Effector memory CD8-positive, alpha-beta T cell (primary cell): ENCODE measurements at places on chromosomes 2 and 18.

DNA sequence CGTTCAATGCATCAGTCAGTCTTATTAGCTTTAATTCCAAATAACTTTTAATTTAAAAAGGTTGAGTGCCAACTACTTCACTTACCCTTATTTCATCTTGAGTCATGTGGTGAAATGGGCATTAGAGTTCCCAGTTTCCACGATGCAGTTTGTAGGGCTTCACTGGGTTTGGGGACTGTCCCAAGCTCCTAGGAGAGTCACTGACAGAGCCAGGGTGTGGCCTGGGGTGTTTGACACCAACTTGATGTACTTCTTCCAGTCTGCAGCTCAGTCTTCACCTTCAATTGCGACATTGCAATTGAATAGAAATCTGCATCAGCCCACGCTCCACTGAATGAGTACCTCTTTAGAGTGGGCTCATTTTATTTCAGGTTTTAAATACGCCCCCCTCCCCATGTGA lies 165.3 kb downstream of the ARL4C start:
- no peak for DNase-seq

- DNase-seq = no peak
These were observed 8.6 kb downstream of the ANKRD62 start for GRCh38 chr18:12102136-12102842.

GRCh38 chr2:207670887-207671286 lies 40.6 kb upstream of the CCNYL1 start:
- no peak for DNase-seq

DNA sequence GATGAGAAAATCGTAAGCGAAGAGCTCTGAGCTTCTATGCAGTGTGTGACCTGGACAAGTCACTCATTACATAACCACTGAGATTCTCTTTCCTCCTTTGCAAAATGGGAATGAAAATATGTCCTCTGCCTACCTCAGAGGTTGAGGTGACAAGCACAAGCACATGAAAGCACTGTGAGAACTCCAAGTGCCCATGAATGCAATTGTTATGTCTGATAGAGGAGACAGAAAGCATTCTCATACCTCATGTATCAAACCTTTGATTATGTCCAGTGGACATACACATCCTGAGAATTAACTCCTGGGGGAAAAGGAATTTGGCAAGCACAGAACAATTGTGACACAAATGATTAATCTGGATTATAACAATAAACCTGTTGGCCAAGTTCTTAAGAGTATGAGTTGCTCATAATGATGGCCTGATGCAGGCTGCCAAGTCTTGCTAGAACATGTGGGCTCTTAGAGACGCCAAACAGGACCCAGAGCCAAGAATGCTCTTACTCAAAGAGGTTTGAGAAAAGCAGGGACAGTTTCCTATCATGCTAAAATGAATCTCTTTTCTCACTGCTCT lies 8.5 kb upstream of the RMDN2 start:
- no peak for DNase-seq

- no peak for DNase-seq
These were observed 59.6 kb downstream of the ASB1 start for GRCh38 chr2:238486123-238486848.

GRCh38 chr18:51211552-51211951 lies 14.1 kb upstream of the MEX3C start:
- DNase-seq = peak; percentile 32

- no peak for DNase-seq
These were observed 70.1 kb downstream of the C1QL2 start for GRCh38 chr2:119088416-119088815.

GRCh38 chr2:216776066-216776850 lies 80.9 kb upstream of the IGFBP5 start:
- DNase-seq = no peak

DNA sequence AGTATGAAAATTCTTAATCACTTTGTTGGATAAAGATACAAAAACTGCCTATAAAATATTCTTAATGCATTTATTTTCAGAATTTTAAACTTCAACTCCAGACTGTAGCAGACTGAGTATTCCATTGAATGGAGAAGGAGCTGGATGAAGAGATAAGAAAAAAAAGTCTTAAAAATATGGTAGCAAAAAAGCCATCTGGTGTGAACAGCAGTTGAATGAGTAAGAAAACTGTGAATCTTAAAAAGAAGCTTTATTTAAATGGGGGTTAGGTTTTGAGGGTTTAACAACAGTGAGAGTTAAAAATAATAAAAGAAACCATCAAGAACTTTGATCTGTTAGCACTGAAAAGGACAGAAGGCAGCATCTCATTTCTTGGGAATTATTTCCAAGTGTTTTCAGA lies 91.5 kb downstream of the KCNH7 start:
- DNase-seq = no peak

- no peak for DNase-seq
These were observed 834.3 kb downstream of the CPS1 start for GRCh38 chr2:211390536-211391188.
